ENCODE measurements at places on chromosomes 4 and X.
A peak's percentile ranks its signal among the peaks of the same experiment; 100 is the strongest.

GRCh38 chr4:139602776-139603360 lies 46.8 kb upstream of the SETD7 start:
- no peak for DNase-seq

DNA sequence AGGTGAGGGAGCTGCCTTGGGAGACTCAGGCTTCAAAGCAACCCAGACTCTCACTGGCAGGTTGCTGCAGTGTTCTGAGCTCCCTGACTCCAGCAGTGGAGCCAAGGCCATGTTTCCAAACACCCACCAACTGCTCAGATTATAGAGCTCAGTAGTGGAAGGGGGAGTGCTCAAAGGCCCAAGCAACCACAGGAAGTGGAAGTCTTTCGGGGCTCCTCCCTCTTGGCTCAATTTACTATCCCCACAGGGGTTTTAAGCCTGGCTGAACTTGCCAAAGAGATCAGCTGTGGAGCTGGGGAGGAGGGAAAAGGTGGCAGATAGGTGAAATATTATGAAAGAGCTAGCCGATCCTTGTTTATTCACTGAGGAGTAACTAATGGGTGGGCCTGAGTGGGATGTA lies 82.5 kb downstream of the HPRT1 start:
- DNase-seq: peak; percentile 70

DNA sequence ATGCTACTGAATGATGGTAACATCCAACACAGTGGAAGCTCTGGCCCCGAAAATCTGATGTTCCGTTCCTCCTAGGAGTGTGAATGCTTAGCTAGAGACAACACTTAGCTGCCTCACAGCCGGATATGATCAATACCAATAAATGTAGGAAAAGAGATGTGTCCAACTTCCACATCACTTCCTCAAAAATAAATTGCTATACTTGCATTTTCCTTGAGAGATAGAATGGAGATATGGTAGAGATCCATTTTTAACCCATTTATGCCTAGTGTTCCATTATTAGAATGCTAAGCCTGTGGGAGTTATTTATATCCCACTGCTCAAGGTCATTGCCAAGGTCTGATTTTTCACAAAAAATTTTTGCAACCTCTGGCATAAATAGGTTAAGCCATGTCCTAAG lies 5.5 kb upstream of the SLC9B1 start:
- DNase-seq: no peak

GRCh38 chr4:96166806-96167205 lies 326.9 kb downstream of the PDHA2 start:
- no peak for DNase-seq

- no peak for DNase-seq
These were observed 7.7 kb downstream of the SLC30A9 start for GRCh38 chr4:41998019-41998418.

DNA sequence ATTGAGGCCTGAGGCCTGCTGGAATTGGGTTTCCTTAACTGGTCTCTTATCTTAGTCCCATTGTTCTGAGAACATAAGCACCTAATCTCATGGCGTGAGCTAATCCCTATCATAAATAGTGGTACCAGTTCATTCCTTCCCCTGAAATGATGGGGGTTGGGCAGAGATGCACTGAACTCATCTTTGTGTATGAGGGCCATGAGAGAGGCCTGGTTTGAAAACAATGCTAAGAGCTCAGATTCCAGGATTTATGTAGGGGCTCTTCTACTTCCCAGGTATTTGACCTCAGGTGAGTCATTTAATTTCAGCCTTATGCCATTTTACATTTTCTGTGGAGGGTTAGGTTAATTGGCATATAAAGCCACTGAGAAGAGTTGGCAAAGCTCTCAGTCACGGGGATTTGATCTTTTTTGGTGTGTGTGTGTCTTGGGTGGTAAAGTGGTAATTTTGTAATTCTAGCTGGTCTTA lies 4.4 kb downstream of the RBM3 start:
- no peak for DNase-seq
